ENCODE measurements at places on chromosomes 7 and 10.

DNA sequence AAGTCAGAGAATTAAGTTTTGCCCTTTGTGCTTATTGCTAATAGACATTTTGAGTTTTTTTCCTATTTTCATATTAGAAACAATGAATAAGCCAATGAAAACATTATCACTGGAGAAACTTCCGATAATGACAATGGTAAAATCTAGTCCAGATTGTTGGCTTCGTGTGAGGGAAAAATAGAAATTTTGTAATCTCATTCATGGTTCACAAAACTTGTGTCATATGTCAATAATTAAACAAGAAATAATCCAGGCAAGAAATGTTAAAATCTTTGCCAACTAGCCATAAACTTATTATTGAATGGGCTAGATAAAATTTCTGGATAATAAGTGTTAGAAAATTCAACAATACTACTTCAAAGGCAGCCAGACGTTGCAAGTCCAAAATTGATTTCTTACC is 36.6 kb downstream of the RNLS start:
- no peak for DNase-seq

DNA sequence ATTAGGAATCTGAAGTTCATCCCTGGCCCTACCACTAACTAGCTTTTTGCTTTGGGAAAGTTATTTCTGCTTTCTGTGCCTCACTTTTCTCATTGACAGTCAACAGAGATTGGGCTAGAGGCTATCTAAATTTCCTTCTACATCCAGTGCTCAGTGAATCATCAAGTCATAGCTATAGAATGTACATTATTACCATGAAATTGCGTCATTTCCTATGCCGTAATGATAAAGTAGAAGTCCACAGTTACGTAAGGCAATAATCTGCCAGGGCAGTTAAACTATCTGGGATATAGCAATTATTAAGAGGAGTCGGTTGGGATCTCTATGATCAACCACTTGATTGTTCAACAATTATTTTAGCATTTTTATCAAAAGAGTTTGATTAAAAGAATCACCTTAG is 64.4 kb downstream of the ITGB8 start:
- no peak for DNase-seq

DNA sequence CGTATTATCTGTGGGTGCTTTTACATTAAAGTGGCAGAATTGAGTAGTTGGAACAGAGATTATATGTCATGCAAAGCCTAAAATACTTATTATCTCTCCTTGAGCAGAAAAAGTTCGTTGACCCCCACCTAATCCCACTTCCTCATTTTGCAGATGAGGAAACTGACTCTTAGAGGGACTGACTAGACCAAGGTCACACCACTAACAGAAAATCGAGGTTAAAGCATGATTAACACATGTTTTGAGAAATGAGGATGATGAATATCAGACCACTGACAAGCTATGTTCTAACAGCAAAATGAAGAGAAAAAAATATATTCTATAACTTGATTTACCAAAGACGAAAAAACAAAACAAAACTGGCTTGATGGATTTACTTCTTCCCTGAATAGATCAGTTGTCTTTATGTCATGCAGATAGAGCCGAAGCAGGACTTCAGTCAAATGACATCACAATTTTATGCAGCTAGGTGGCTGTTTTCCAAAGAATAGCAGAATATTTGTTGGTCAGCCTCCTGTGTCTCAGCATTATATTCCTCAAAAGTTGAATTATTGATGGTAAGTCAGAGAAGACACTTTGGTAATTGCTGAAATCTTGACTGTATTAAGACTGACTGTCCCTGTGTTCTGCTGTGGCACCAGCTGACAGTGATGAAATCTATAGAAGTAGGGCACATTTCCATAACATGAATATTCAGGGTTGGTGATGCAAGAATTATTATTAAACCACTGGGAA is 24.2 kb upstream of the SMIM30 start:
- DNase-seq = no peak

GRCh38 chr7:120163449-120163848 is 109.5 kb upstream of the KCND2 start:
- no peak for DNase-seq

DNA sequence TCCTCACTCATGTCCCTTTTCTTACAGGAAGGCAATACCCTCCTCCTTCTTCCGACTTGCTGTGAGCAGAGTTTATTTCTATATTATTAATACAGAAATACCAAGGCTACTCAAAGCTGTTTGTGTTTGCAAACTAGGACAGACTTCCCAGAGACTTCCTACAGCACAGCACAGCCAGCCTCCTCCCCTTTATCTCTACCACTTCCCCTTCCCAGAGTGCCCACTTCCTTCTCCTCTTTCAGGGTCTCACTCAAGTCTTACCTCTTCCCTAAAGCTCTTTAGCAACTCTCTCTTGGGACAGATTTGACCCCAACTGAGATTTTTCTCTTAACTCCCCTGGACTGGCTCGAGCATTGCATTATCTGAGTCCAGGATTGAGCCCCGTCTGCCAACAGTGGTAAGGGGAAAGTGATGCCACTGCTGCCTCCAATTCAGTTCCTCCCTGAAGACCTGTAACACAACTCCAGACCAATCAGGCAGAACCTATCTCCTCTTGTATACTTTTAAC is 5.5 kb upstream of the LRGUK start:
- no peak for DNase-seq

- DNase-seq = no peak
Observed at GRCh38 chr7:130879191-130879590, 145.2 kb upstream of the KLF14 start.

- no peak for DNase-seq
Observed at GRCh38 chr7:131004371-131004770, 270.4 kb upstream of the KLF14 start.

DNA sequence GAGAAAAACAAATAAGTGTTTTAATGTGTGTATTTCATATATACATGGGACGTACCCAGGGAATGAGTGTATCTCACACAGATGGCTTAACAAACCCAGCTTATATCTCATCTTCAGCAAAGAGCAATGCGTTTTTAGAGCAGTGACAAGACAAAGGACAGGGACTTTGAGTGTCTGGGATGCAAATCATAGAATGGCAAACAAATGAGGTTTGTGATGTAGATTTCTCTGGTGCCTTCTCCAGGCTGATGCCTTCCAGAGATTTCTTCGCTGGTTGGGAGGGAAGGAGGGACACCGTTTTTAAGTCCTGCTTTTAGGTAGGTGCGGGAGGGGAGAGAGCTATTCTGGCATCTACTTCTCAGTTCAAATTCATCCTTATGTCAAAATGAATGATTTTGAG is 16.6 kb downstream of the LANCL2 start:
- no peak for DNase-seq

DNA sequence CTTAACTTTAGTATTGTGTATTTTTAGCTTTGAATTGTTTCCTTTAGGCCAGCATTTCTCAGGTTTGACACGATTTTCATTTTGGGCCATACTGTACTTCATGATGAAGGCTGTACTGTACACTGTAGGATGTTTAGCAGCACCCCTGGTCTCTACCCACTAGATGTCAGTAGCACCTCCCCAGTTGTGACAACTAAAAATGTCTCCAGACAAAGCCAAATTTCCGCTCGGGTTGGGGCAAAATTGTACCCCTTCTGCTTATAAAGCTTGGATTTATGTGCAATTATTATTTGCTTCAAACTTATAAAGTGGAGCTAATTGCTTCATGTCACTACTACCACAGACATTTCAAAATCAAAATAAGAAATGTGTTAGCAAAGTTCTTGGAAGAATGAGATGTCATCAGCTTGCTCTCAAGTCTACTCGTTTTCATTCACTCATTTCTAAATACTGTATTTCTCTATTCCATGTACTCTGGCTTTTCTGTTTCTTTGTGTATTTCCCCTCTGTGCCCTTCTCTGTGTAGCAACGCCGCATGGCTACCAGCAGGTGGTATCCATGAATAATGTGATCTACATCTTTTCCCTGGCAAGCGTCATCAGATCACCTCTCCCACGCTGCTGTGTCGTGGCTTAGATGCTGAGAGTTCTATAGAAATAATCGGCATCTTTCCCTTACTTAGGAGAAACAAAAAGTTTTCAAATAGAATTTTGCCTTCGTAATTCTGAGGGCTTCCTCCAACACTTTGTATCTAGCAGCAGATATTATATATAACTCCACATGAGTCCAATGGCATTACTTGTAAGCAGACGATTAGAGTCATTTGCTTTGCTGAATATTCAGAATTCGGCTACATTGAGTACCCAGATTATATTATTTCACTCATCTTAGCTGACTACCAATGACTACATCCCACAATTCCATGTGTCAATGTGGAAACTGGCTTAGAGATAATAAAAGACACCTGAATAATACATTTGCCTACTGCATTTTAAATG is 47.8 kb upstream of the CALCR start:
- DNase-seq = no peak

GRCh38 chr10:92662848-92663247 is 26.9 kb upstream of the HHEX start:
- no peak for DNase-seq

GRCh38 chr10:98374217-98374985 is 40.6 kb downstream of the PYROXD2 start:
- DNase-seq = no peak

GRCh38 chr7:83305027-83305426 is 142.3 kb upstream of the PCLO start:
- DNase-seq = no peak

GRCh38 chr7:151903249-151904032 is 26.5 kb upstream of the PRKAG2 start:
- DNase-seq = no peak

GRCh38 chr7:35747611-35748010 is 52.7 kb upstream of the HERPUD2 start:
- no peak for DNase-seq

DNA sequence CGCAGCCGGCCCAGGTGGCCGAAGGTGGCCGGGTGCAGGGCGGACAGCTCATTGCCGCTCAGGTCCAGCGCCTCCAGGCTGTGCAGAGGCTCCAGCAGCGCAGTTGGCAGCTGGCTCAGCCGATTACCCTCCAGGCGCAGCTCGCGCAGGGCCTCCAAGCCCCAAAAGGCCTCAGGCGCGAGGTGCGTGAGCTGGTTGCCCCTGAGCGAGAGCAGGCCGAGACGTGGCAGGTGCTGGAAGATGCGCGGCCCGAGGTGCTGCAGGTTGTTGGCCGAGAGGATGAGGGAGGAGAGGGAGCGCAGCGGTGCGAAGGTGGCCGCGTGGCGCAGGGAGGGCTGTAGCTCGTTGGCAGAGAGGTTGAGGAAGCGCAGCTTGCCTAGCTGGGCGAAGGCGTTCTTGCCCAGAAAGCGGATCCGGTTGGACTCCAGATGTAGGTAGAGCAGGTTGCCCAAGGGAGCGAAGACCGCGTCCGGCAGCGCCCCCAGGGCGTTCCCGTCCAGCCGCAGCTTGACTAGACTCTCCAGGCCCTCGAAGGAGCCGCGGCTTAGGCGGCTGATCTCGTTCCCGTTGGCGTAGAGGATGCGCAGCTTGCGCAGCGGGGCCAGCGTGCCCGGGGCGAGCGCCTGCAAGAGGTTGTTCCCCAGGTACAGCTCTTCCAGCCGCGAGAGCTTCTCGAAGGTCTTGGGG is 923 bp downstream of the TRIL start:
- peak; percentile 72 for DNase-seq

DNA sequence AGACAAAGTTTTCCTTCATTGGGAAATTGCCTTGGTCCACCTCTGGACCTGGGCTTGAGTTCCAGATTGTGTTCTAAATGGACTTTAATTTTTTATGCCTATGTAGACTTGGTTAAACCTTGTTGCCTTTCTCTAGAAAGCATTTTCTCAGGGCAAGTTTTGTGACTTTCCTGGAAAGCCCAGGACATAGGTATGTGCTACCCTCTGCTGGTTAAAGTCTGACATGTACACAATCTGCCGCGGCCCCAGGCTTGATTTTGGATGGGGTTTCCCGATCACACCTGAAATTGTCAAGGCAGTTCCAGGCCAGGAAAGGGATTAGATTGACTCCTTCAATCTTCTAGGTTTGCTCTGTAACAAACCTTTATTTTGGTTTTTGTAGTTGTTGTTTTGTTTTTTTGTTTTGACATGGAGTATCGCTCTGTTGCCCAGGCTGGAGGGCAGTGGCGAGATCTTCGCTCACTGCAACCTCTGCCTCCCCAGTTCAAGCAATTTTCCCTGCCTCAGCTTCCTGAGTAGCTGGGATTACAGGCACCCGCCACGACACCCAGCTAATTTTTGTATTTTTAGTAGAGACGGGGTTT is 14.1 kb upstream of the AKR1B10 start:
- no peak for DNase-seq

GRCh38 chr7:102889851-102890250 is 22.9 kb upstream of the LRRC17 start:
- DNase-seq = no peak

GRCh38 chr7:84025332-84025927 is 169.2 kb downstream of the SEMA3A start:
- peak; percentile 71 for DNase-seq

GRCh38 chr7:41010967-41011366 is 691.9 kb downstream of the INHBA start:
- no peak for DNase-seq

- no peak for DNase-seq
Observed at GRCh38 chr7:28433699-28434219, 21.4 kb downstream of the CREB5 start.

DNA sequence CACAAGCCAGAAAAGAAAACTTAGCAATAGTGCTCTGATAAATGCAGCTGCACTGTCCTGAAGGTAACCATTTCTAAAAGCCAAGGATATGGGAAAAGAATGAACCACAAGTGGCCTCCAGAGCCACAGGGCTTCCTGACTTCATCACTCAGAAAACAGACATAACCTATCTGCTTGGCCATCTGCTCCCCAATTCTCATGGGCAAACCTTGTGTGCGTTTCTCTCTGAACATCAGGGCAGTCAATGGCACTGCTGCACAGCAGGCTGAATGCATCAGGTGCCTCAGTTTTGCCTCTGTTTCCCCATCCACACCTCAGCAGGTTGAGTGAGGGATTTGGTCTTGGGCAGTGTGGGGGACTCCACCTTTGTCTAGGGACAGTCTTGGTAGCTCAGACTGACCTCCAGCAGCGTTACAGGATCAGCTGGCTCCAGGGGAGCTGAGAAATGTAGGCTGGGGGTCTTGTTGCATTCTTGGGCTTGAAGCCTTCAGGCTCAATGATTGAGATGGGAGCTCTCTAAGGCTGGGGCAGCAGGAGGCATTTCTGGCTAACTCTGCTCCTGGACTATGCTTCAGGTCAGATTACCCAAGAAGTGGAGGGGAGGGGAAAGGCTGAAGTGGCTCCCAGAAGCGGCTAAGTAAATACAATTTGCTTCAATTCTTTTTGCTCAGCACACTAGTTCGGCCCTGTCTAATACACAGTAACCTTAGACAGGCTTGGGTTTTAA is 23.6 kb upstream of the PDLIM1 start:
- no peak for DNase-seq

DNA sequence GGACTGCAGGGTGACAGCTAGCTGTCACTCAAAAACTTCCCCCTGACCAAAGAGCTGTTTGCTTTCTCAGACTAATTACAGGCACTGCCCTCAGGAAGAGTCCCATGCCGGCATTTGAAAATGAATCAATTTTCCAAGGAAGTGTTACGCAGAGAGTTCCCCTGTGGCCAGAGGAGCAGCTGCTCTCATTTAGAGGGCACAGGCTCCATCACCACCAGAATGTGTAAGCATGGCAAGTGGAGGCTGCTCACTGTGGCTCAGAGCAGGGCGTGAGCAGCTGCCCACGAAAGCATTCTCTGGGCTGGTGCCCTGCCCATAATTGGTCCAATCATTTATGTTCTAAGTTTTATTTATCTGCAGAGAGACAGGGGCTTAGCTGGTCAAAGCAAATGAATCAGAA is 202.2 kb downstream of the RAMP3 start:
- DNase-seq = no peak
